ENCODE measurements at places on chromosomes 2 and 18. TPM values are rescaled to one million over a fixed set of nuclear protein-coding genes. Genes with fewer than 3 reads are reported as not detected.

The RNF152 gene
- total RNA-seq: 6.8 TPM

GRCh38 chr2:239666855-239667376, 266.1 kb upstream of the HDAC4 start:
- DNase-seq: no peak
- no peak overlapping the region for H3K4me3 ChIP-seq
- H3K36me3 ChIP-seq: no peaks in the 10 kb centered on the region
- H3K4me1 ChIP-seq: no peaks in the 10 kb centered on the region
- no peak overlapping the region for H3K27ac ChIP-seq
- H3K27me3 ChIP-seq: no peaks in the 10 kb centered on the region

- no peak for DNase-seq
- H3K4me3 ChIP-seq: no peak overlapping the region
- H3K27ac ChIP-seq: no peak overlapping the region
These were observed 12.0 kb downstream of the KCNK3 start for GRCh38 chr2:26704441-26704977.

DNA sequence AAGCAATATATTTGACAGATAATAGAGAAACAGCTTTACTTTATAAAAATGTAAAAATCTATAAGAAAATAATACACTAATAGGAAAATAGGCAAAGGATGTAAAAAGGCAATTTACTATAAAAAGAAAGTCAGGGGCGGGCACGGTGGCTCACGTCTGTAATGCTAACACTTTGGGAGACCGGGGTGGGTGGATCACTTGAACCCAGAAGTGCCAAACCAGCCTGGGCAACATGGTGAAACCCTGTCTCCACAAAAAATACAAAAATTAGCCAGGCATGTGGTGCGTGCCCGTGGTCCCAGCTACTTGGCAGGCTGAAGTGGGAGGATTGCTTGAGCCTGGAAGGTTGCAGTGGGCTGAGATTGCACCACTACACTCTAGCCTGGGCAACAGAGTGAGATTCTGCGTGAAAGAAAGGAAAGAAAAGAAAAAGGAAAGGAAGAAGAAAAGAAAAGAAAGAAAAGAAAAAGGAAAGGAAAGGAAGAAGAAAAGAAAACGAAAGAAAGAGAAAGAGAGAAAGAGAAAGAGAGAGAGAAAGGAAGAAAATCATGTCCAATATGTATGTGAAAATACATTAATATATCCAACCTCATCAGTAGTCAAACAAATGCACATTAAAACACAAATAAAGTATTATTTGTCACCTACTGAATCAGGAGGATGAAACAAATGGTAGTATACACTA, 65.1 kb downstream of the ADD2 start:
- no peak overlapping the region for H3K4me3 ChIP-seq
- no peaks in the 10 kb centered on the region for H3K4me1 ChIP-seq
- no peak for DNase-seq
- H3K36me3 ChIP-seq: no peaks in the 10 kb centered on the region

GRCh38 chr2:168536925-168537466, 80.9 kb downstream of the CERS6 start:
- H3K4me1 ChIP-seq: no peaks in the 10 kb centered on the region
- H3K27me3 ChIP-seq: no peaks in the 10 kb centered on the region
- no peak overlapping the region for H3K4me3 ChIP-seq
- no peak for DNase-seq

DNA sequence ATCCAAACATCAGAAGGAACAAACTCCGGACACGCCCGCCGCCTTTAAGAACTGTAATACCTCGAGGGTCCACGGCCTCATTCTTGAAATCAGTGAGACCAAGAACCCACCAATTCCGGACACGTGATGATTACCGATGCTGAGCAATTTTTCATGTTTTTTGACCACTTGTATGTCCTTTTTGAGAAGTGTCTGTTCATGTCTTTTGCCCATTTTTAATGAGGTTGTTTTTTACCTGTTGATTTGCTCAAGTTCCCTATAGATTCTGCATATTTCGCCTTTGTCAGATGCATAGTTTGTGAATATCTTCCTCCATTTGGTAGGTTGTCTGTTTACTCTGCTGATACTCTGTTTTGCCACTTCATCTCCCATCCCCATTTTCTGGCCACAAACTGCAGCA, 150.4 kb downstream of the IRS1 start:
- peak overlapping the region; percentile 85 for H3K27ac ChIP-seq
- H3K27me3 ChIP-seq: no peaks in the 10 kb centered on the region
- H3K4me3 ChIP-seq: no peak overlapping the region

GRCh38 chr18:23498117-23498516, 5.2 kb upstream of the RMC1 start:
- H3K27ac ChIP-seq: no peak overlapping the region
- H3K4me3 ChIP-seq: no peak overlapping the region
- no peaks in the 10 kb centered on the region for H3K27me3 ChIP-seq
- no peak for DNase-seq
- no peaks in the 10 kb centered on the region for H3K4me1 ChIP-seq

- no peak overlapping the region for H3K4me3 ChIP-seq
- H3K27ac ChIP-seq: no peak overlapping the region
- no peaks in the 10 kb centered on the region for H3K4me1 ChIP-seq
- no peak for DNase-seq
- H3K27me3 ChIP-seq: no peaks in the 10 kb centered on the region
- H3K36me3 ChIP-seq: no peaks in the 10 kb centered on the region
These were observed 51.7 kb upstream of the ATIC start for GRCh38 chr2:215260097-215260677.

DNA sequence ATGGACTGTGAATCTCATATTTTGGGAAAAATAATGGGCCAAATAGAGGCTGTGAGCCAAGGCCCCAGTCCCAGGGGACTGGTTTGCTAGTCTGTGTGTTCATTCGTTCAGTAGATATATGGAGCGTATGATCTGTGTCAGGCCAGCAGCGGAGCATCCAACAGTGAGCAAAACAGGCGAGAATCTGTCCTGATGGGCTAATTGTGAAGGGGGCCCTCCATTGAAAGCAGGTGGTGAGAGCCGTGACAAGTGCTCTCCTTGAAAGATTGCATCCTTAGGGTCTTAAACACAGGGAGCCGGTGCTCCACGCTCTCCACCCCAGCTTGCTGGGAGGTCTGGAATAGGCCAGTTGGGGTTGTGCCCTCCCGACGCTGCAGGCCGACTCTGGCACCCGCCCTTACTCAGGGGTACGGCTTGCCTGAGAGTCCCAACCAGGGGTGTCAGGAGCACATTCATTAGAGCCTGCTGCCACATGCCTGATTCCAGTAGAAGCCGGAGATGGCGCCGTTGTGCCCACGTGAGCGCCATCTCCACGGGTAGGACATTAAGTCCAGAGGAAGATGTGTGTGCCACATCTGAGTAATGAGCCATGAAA, 213.3 kb downstream of the SH3RF3 start:
- H3K4me1 ChIP-seq: no peaks in the 10 kb centered on the region
- H3K4me3 ChIP-seq: no peak overlapping the region
- no peak for DNase-seq
- no peaks in the 10 kb centered on the region for H3K36me3 ChIP-seq
- no peaks in the 10 kb centered on the region for H3K27me3 ChIP-seq

Measured in gastrocnemius medialis (tissue), 4 donors.